NCI-H460 (cell line): ENCODE measurements at places on chromosomes 7 and 10.
A peak's percentile ranks its signal among the peaks of the same experiment; 100 is the strongest.

- DNase-seq, result no peak
Measured at GRCh38 chr7:148148456-148148855, 442.1 kb upstream of the C7orf33 start.

- no peak for DNase-seq
Measured at GRCh38 chr7:31811650-31812461, 124.8 kb downstream of the PPP1R17 start.

DNA sequence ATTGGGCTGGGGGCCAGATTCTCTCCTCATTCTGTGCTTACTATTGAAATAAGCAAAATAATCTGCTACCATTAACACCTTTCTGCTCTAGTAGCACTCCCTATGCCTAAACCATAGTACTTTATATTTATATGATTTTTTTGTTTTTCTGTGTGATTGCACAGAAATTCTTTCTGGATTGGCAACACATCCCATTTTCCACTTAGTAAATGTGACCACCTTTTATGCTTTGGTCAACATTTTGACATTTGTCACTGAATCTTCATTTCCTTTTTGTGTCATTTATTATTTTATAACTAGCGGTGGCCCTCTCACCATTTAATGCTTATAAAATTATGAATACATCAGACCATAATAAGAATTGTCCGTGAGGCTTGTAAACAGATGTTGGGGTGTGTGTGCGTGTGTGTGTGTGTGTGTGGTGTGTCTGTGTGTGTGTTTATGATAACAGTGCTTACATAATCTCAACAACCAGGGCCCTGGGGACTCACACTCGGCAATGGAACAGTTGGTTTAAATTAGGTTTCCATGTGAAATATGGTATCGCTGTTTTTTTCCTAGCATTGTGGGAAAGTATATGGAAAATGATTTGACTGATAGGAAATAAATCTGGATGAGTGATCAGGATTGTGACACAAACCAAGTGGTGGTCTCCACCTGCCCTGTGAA is 138.9 kb downstream of the NOC3L start:
- no peak for DNase-seq

DNA sequence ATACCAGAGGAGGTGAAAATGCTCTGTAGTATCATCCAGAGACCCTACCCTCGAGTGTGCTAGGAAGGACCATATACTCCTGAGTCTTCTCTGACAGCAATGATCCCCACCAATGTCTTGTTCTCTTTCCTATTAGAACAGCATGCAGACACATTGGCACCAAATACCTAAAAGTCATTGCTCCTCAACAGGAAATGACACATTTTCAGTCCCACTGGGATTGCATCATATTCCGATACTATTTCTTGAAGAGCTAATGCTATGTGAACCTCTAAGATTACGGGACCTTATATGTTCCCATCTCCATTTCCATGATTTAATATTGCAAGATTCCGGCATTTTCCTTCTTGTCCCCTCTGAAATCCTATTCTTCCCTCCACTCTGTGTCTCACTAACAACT is 177.4 kb downstream of the NRP1 start:
- no peak for DNase-seq

GRCh38 chr7:142104550-142105527 is 6.7 kb upstream of the MGAM2 start:
- no peak for DNase-seq

DNA sequence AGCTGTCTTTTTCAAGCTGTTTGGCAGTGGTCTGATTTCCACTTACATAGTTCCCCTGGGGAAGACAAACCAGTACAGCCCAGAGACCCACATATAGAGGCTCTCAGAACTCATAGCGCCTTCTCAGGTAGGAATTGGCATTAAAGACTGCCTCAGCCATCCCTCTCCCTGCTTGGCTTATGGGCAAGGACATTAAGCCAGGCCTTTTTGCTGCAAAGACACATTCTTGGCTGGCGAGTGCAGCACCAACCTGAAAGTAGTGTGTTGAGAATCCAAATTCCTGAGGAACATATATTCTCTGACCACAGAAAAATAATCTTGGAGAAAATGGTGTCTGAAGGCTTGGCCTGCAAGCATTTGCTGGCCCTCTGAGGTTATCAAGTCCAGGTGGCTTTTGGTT is 39.2 kb upstream of the HPS1 start:
- DNase-seq, result no peak

DNA sequence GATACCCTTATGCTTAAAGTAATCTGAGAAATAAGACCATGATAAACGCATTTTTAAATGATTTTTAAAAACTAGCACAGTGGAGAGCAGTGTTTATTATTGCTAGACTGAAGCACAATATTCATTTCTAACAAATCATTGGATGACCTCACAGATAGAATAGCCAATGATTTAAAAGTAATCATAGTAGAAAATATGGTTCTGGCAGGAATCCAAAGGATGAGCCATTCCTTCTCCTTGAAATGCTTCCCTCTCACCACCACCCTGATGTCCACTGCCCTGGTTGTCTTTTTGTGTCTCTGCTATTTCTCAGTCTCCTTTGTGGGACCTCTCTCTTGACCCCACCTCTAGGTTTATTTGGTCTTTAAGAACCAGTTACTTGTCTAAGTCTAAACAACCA is 64.9 kb downstream of the PRKG1 start:
- no peak for DNase-seq

GRCh38 chr10:47123716-47124288 is 176.2 kb upstream of the GDF10 start:
- no peak for DNase-seq

- no peak for DNase-seq
Measured at GRCh38 chr10:1869861-1870260, 132.5 kb upstream of the ADARB2 start.

DNA sequence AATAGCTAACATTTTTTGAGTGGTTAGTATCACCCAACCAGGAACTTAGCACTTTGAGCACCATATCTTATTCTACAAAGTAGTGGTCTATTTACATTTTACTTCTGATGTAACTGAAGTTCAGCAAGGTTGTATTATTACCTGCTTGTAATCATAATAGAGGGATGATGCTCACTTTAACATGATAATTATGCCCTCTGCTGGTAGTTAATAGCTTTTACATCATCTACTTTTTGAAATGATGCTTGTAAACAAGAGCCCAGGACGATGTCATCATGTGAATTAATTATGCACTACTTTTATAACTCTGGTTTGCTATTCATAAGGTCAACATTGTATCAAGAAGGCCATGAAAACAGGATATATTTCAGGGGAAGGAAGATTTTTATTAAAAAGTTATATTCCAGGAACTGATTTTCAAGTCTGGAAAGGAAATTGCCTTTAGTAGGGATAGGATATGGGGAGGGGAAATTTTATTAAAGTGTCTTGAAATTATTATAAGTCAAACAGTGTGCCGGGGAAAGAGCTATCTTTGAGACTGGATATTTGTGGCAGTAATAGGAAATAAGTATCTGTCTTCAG is 80.3 kb upstream of the SCIN start:
- DNase-seq, result peak; percentile 32

DNA sequence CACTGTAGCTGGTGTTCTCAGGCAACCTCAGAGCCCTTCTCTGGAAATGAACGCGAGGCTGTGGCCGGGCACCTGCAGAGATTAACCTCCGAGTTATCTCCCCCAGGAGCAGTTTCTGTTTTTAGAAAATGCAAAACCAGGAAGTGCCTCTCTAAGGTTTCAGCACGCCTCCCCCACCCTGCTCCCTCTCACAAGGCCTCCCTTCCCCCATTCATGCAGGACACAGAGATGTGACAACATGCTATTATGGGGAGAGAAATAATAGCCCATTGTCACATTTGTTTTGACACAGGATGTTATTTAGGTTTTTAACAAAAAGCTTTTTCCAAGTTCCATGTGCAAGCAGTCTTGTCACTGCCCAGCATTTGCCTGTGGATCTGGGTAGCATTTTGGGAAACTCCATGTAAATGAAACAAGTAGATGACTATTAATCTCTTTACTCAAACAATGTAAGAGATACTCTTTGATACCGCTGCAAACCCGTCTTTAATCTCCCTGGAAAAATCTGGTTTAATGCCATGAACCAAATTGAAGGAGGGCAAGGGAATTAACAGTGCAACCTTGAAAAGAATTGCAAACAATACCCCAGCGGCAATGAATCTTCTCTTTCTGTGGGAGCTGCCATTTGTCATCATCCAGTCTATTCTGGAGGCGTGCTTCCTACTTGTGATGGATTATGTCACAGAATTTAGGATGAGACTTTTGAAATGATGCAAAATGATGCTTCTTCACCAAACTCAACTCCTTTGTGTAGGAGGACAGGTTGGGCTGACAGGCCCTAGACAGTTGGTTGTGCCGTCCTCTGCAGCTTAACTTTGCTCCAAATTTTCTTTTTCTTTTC is 86.5 kb upstream of the NMT2 start:
- DNase-seq, result no peak

- peak; percentile 54 for DNase-seq
Measured at GRCh38 chr10:3477683-3478082, 305.1 kb upstream of the PITRM1 start.
